ENCODE measurements at places on chromosomes 12 and 14. TPM values are rescaled to one million over a fixed set of nuclear protein-coding genes. Genes with fewer than 3 reads are reported as not detected.
A peak's percentile ranks its signal among the peaks of the same experiment; 100 is the strongest.

The SMCO2 gene
- 0.91 TPM for total RNA-seq

The RAD9B gene
- 1.8 TPM for total RNA-seq

The PLEKHD1 gene
- 0.05 TPM for total RNA-seq

The LRIG3 gene
- not detected for total RNA-seq

The SCAF11 gene
- total RNA-seq = 131 TPM

GRCh38 chr12:109020796-109021380 lies at the start of gene SVOP:
SVOP (minus strand) TSS chr12:109021068; CDS start chr12:109020868, 200 bp downstream.
- H3K27me3 ChIP-seq = peaks cover 30% of the 10 kb centered on the region
- no peaks in the 10 kb centered on the region for H3K36me3 ChIP-seq
- DNase-seq = peak; percentile 47
- no peak within 1 kb of the TSS for H3K27ac ChIP-seq

DNA sequence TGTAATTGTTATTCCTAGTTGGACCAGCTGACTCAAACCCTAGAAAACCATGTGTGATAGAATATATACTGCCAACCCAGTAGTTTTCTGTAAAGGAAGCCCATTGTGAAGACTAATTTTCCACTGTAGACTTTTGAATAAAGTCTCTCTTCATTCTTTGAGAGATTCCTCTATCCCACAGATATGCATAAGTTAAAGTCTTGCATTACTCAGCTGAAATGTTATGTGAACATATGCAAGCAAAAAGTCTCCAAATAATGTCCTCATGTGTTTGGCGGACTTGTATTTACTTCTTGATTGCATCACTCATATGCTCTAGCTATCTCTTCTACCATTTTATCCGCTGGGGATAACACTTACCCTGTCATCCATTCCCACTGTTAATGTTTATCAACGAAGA lies 35.1 kb upstream of the OTOGL start:
- H3K27me3 ChIP-seq = no peaks in the 10 kb centered on the region
- H3K27ac ChIP-seq = no peak overlapping the region
- no peak overlapping the region for H3K4me3 ChIP-seq
- DNase-seq = no peak
- no peaks in the 10 kb centered on the region for H3K36me3 ChIP-seq

- no peak for DNase-seq
- H3K4me1 ChIP-seq = no peaks in the 10 kb centered on the region
- H3K36me3 ChIP-seq = no peaks in the 10 kb centered on the region
- H3K27me3 ChIP-seq = peaks cover 5% of the 10 kb centered on the region
These were observed 151.4 kb upstream of the DAAM1 start for GRCh38 chr14:59037086-59037485.

GRCh38 chr14:61956517-61956916 lies 194.3 kb downstream of the SNAPC1 start:
- no peaks in the 10 kb centered on the region for H3K4me1 ChIP-seq
- H3K27ac ChIP-seq = no peak overlapping the region
- H3K27me3 ChIP-seq = peaks cover 41% of the 10 kb centered on the region
- DNase-seq = no peak

- H3K36me3 ChIP-seq = peaks cover 2% of the 10 kb centered on the region
- peaks cover 10% of the 10 kb centered on the region for H3K27me3 ChIP-seq
- no peaks in the 10 kb centered on the region for H3K4me1 ChIP-seq
- no peak overlapping the region for H3K27ac ChIP-seq
- DNase-seq = no peak
- H3K4me3 ChIP-seq = no peak overlapping the region
These were observed 295.6 kb downstream of the PCNX1 start for GRCh38 chr14:71202881-71203280.

DNA sequence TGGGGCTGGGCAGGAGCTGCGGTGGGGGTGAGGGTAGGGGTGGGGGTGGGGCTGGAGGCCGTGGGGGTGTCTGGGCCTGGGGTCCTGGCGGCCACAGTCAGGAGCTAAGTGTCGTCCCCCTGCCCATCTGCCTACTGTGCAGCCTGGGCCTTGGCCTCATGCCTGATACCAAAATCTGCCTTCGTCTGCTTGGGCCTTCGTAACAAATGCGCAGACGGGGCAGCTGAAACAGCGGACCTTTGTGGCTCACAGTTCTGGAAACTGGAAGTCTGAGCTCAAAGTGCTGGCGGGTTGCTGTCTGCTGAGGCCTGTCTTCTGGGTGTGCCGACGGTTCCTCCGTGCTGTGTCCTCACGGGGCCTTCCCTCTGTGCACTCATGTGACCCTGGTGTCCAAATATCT lies 61.7 kb downstream of the KIF26A start:
- H3K4me3 ChIP-seq = no peak overlapping the region
- H3K27me3 ChIP-seq = no peaks in the 10 kb centered on the region
- H3K27ac ChIP-seq = no peak overlapping the region
- no peaks in the 10 kb centered on the region for H3K36me3 ChIP-seq

DNA sequence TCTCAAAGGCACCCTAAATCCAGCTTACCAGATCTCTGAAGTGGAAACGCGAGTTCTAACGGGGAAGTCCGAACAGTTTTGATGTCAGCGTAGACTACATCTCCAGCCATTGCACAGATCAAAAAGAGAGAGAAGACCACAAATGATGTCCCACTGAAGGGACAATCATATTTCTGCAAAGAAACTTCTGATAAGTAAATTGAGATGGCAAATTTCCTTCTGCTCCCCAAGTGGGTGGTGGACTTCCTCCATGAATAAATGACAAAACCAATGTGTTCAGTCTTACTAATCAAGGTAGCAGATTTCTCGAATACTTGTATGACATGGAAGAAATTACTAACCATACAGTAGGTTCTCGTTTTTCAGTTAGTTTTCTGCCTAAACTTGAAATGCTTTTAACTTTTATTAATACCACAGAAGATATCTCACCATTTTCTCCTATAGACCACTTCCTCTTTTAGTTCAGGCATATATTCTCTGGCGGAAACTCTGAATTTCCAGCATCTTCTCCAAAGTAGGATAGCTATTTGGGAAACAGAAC lies at the start of gene CLECL1:
CLECL1 (minus strand) TSS at position 177 of the 541 bp plus-strand sequence.
- H3K36me3 ChIP-seq = peaks cover 17% of the 10 kb centered on the region
- H3K4me1 ChIP-seq = peaks cover 49% of the 10 kb centered on the region
- peak within 1 kb of the TSS; percentile 66 for H3K4me3 ChIP-seq
- H3K27me3 ChIP-seq = no peaks in the 10 kb centered on the region

DNA sequence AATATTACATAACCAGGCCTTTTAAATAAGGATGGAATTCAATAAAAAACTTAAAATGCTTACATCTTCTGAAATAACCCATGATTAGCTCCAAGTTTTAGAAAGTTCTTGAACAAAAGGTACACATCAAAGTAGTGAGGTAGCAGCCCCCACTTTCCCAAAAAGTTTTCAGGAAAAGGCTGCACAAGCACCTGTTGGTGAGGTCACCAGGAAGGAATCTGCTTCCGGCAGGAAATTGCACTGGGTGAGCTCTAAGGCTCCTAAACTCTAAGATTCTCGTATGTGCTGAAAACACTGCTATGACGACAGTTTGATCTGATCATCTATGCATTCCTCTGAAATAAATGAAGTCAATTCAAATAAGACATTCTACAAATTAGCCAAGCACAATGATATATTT lies 34.3 kb upstream of the TTC7B start:
- no peak overlapping the region for H3K27ac ChIP-seq
- H3K4me1 ChIP-seq = no peaks in the 10 kb centered on the region
- DNase-seq = no peak
- no peak overlapping the region for H3K4me3 ChIP-seq

DNA sequence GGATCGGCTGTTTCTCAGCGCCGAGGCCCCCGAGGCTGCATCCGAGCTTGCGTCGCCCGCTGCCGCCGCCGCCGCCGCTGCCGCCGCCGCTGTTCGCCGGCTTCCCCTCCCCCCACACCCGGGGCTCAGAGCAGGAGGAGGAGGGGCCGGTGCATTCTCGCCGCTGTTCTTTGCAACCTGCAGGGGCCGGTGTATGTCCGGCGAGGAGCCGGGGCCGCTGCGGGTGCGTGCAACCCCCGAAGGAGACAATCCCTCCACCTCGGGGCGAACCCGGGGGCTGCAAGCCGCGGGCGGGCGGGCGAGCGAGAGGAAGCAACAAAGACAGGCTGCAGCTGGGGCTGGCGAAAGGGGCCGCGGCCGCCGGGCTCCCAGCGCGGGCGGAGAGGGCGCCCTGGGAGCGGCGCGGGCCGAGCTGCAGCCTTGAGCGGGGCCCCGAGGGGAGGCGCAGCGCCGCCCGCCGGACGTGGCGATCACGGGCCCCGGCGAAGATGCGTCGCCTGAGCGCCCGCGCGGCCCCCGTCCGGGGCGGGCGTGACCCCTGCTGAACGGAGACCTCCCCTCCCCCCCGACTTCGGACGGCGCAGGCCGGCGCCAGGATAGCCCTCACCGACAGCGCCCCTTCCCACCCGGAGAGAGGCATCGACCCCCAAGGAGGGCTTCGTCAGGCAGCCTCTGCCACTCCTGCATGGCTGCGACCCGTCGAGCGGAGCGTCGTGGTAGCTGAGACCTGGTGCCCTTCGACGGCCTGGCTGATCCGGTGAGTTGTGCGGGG lies 702 bp downstream of the FAM222A start:
- no peaks in the 10 kb centered on the region for H3K36me3 ChIP-seq
- H3K27me3 ChIP-seq = peaks cover 65% of the 10 kb centered on the region
- peaks cover 8% of the 10 kb centered on the region for H3K4me1 ChIP-seq

- H3K4me3 ChIP-seq = no peak overlapping the region
- H3K27me3 ChIP-seq = peaks cover 27% of the 10 kb centered on the region
- no peak for DNase-seq
- no peaks in the 10 kb centered on the region for H3K36me3 ChIP-seq
- peaks cover 13% of the 10 kb centered on the region for H3K4me1 ChIP-seq
These were observed 20.3 kb upstream of the PPP4R4 start for GRCh38 chr14:94153750-94154342.

DNA sequence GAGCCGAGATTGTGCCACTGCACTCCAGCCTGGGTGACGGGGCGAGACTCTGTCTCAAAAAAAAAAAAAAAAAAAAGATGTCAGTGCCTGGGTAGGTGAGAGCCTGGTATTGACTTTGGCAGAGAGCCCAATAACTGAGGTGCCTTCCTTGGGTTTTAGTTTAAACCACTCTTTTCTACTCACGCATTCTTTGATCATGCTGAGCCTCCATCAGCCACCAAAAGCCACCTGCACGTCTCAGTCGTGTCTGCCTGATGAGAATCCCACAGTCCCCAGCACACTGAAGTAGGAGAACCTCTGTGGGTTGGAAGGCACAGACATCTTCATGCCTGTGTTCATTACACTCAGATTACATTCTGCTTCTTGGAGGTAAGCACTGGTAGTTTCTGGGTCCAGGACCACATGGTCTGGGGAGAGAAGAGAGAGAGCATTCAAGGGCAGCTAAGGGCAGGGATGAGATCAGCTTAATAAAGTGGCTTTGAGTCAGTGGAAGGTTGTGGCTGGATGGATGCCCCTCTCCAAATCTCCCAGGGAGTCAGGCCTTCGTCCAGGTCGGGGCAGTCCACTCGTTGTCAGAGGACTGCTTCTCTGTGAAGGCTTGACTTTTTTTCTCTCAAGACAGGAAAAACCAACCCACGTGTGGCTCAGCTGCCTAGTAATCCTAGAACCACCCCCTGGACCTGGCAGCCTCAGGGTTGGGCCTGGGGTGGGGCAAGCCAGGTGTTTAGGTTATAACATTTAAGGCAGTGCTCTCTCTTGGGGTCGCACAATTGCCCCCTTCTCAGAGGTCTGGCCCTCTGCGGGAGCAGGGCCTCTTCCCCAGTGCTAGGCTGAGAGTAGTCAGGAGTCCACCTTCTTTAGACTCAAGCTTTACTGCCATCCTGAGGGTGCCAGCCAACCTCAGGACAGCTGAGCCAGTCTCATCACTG lies 32.6 kb upstream of the MAX start:
- no peak overlapping the region for H3K4me3 ChIP-seq
- no peak overlapping the region for H3K27ac ChIP-seq
- H3K4me1 ChIP-seq = peaks cover 2% of the 10 kb centered on the region
- no peaks in the 10 kb centered on the region for H3K27me3 ChIP-seq

DNA sequence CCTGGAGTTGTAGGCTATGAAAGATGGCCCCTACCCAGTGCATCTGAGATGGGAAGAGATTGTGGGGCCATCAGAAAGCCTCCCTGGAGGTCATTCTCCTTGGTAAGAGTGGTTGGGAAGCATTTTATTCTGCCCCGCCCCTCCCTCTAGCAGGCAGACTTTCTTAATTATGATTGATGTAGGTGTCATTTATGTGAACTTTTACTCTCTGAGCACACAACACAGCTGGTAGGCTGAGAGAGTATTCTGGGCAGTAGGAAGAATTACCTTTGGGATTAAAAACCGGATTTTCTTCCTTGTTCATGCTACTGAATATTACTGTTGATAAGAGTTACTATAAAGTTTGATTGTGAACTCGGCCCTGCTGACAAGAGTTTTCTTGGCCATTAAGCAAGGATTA lies 266.8 kb downstream of the TTC6 start:
- no peak for DNase-seq
- no peak overlapping the region for H3K4me3 ChIP-seq
- no peak overlapping the region for H3K27ac ChIP-seq
- peaks cover 3% of the 10 kb centered on the region for H3K4me1 ChIP-seq
- no peaks in the 10 kb centered on the region for H3K36me3 ChIP-seq
- H3K27me3 ChIP-seq = no peaks in the 10 kb centered on the region

DNA sequence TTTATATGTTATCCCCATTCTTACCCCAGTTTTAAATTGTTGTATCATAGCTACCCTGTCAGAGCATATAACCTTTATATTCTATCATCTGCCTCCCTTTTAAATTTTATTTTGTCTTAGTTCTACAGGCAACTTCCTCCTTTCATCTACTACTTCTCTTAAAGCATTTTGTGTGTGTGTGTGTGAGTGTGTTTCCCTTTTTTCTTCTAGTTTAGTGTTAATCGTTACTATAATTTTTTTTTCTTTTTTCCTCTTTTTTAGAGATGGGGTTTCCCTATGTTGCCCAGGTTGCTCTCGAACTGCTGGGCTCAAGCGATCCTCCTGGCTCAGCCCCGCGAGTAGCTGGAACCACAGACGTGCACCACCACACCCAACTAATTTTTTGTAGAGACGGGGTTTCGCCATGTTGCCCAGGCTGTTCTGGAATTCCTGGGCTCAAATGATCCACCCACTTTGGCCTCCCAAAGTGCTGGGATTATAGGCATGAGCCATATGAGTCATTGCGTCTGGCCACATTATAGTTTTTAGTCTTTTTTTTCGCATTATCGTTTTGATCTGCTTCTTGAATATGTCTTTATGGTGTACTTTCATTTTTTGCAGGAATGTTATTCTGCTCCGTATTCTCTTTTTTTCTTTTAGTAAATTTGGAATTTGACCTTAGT lies 33.1 kb upstream of the FBXO34 start:
- H3K27ac ChIP-seq = no peak overlapping the region
- no peaks in the 10 kb centered on the region for H3K36me3 ChIP-seq
- no peak for DNase-seq
- H3K4me3 ChIP-seq = no peak overlapping the region
- peaks cover 52% of the 10 kb centered on the region for H3K27me3 ChIP-seq
- H3K4me1 ChIP-seq = peaks cover 5% of the 10 kb centered on the region

Measured in activated CD8-positive, alpha-beta memory T cell treated with anti-CD3 and anti-CD28 coated beads, Interleukin-2, amount 10 ng/mL, durations not matched to agents 7 days and 5 days (primary cell).